ENCODE measurements at places on chromosomes 6 and 20.

- no peak for DNase-seq
These were observed 149.7 kb upstream of the TNFAIP3 start for GRCh38 chr6:137717074-137718073.

DNA sequence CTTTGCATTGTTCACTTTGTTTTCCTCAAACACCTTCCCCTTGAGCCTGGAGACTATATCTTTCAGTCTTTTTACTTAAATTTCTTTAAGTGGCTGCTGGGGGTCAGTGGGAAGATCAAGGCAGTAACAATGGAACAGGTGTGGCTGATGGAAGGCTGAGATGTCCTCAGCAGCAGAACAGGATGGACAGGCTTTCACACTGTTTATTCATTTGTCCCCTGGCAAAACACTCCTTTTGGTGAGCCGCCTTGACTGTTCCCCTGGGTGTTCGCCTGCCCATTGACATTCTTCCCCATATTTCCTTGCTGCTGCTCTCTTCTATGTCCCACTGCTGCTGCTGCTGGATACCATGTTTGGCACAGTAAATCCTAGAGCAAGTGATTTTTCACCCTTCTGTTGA is 38.1 kb downstream of the RNF144B start:
- no peak for DNase-seq

DNA sequence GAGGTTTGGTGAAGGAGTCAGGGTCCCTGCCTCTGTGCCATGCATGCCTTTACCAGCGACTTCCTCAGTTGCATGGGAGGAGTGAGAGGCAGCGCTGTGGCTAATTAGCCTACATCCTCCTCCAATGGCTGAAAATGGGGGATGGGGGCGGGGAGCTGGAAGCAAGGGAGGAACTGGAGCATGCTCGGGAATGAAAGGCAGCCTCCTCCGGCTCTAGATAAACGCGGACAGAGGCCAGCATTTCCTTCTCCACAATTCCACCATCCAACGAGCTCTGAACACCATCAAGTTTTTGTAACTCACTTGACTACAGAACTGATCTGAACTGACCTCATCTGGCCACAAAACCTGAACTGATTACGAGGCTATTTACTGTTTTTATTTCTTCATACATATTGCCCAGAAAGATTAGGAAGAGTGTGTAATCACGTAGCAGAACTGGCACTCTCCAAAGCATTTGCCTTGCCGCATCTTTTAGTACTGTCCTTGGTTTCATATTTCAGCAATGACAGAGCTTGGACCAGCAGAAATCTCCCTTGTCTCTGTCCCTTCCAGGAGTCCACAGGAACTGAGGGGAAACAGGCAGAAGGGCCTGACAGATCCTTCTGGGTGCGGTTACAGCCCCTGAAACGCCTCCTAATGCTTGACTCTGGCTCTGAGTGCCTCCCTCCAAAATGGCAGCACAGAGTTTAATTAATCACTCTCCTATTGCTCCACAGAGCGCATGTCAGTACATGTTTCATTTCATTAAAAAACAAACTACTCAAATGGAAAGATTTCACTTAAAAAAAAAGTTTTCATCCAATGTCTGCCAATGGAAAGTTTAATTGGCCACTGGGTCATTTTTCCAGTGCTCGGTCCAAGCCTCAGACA is 58.2 kb upstream of the TRAF3IP2 start:
- no peak for DNase-seq

DNA sequence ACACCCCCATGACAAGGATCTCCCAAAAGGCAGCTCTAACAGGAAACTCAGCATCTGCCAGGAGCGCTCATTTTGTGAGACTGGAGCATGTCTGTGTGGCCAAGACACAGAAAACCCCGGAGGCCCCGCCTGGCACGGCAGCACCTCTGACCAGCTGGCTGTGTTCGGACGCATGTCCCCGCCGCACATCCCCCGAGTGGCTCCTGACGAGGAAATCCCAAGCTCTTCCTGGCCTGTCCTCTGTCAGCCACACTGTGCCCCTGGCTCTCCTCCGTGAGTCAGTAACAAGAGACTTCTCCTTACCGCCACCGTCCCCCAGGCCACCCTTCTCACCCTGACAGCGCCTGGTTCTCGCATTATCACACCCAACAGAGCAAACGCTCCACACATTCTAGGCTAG is 14.4 kb downstream of the SLC2A4RG start:
- DNase-seq, result no peak

DNA sequence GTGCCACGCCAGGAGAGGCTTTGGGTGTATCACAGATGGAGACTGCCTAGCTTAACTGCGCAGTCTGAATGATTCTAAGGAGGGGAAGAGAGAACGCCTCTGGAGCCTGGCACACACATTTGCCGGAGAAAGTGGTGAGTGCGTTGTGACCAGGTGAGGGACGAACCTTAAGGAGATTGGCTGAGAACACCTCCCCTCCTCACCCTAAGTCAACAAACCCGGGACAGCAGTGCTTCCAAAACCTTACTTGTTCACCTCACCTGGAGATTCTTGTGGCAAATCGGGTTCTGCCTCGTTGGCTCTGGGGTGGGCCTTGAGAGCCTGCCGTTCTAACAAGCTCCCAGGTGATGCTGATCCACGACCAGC is 9.4 kb downstream of the SYNJ2 start:
- DNase-seq, result no peak

DNA sequence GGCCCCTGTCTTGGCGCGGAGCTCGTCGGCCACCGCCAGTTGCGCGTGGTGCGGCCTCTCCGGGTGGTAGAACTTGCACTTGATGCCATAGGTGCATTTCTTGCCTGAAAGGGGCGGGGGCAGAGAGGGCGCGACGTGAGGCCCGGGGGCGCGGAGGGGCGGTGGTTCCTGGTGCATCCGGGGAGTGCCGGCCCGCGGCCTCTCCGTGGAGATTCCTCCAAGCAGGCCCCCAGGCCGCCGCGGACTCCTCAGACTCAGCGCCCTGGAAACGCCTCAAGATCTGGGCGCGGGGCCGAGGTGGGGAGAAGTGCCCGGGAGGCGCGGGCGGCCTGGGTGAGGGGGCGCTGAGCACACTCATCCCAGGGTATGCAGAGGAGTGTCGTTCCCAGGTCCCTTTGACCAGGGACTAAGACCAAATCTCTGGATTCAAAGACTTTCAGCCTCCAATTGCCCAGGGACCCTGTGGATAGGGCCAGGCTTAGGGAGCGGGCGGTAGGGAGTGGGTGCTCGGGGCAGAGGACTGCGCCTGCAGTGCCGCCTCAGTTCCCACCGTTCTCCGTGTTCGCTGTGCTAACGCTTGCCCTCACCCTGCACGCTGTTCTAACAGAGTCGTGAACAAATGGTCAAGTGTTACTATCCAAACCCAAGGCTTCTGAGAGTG is 33.3 kb downstream of the ZC3H12D start:
- no peak for DNase-seq

DNA sequence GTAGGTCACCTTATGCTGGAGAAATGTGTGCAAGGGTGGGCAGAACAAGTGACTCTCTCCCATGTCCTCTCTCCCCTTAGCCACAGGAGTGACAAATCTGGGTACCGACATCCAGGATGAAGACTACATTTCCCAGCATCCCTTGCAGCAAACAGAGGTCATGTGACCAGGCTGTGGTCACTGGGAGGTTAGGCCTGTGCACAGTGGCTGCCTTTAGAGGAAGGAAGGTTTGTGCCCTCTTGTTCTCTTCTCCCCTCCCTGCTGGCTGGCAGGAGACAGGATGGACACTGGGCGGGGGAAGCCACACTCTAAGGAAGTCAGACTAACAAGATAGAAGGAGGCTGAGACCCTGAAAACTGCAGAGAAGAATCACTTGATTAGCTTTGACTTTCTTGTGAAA is 360.2 kb downstream of the PREX1 start:
- no peak for DNase-seq

GRCh38 chr6:138601128-138601527 is 101.8 kb upstream of the NHSL1 start:
- DNase-seq, result no peak

DNA sequence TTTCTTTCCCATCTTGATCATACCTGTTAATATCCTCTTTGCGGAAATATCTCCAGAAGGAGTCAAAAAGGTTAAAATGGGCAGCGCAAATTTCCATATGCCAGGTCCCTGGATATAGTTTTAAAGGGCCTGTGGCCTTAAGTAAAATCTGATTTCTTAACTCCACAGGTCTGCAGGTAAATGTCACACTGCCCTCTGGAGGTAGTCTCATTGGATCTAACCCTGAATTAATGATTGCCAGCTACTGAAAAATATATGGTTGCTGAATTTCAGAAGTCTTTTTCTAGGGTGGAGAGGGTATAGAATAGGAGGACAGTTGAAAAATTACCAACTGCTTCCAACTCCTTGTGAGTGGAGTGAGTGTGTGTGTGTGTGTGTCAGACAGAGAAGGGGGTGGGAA is 8.5 kb downstream of the MOXD1 start:
- no peak for DNase-seq

GRCh38 chr6:112252571-112253497 is 1.5 kb downstream of the LAMA4 start:
- DNase-seq, result no peak

- no peak for DNase-seq
These were observed 33.6 kb downstream of the GFOD1 start for GRCh38 chr6:13453771-13454251.

GRCh38 chr6:37919417-37920157 is 100.1 kb downstream of the ZFAND3 start:
- DNase-seq, result no peak

GRCh38 chr20:58877976-58878360 is 25.5 kb downstream of the GNAS start:
- no peak for DNase-seq

DNA sequence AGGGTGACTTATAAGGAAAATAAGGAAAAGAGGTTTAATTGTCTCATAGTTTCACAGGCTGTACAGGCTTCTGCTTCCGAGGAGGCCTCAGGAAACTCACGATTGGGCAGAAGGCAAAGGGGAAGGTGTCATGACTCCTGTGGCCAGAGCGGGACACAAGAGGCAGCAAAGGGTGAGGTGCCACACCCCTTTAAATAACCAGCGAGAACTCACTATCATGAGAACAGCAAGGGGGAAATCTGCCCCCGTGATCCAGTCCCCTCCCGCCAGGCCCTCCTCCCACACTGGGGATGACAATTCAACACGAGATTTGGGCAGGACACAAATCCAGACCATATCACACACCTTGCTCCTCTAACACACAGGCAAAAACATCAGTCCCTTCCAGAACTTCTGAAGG is 254.0 kb downstream of the DLL1 start:
- no peak for DNase-seq

- DNase-seq, result no peak
These were observed 38.4 kb upstream of the CCDC167 start for GRCh38 chr6:37538107-37538506.

DNA sequence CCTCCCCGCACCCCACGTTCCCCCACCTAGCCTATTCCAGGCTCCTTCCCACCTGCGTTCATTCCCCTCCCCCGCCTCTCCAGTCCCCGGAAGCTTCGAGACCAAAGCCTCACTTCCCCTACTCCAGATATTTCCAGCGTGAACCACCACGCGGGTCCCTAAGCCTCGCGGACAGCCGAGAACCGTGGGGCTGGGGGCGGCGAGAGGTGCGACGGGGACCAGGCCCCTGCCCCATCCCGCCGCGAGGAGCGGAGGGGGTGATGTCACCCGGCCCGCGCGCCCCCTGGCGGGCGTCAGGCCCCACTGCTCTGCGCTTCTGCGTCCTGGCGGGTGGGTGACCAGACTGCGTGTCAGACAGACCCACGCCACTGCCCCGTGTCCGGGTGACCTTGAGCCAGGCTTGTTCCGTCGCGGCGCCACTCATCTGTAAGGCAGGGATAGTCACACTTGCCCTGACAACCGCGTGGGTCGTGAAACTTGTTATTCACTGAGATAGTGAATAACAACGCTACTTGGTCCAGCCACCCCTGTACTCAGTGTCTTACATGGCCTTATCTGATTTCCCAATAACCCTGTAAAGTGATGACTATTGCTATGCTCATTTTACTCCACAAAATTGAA is 9.0 kb upstream of the HSP90AB1 start:
- DNase-seq, result peak; percentile 81

GRCh38 chr6:158468666-158469065 is 91.2 kb upstream of the TMEM181 start:
- no peak for DNase-seq

GRCh38 chr20:53001498-53002301 is 29.5 kb downstream of the TSHZ2 start:
- no peak for DNase-seq

DNA sequence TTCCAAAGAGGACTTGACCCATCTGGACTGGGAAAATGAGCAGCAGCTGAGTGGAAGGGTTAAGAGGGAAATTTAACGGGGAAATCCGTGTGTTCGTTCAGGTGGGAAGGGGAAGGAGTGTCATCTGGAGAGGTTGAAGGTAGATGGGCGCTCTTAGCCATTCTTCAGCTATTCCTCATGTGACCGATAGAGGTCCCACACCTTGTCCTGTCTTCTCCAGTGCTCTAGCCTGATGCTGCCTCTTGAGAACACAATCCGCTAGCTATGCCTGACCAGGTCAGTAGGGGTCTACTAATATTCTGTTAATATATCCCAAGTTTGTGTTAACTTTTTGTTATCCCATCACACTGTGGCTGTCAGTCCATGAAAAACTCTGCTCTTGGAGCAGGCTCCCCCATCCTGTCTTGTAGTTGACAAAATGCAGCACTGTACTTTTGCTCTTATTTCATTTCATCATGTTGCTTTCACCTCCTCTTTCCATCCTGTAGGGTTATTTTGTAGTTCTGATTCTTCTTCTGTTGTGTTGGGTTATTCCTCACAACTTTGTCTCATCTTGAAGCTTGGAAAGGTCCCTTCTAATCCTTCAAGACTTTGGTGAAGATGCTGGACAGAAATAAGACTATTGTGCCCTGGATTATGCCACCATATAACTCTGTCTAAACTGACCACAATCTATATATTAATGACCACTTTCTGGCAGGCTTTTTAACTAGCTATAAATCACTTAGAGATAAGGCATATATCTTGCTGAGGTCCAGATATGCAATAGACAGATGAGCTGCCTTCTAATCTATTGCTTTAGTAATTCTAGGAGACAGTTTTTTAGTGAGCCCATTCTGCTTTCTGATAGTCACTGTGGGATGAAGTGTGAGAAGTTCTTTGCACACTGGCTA is 123.4 kb upstream of the SUPT3H start:
- no peak for DNase-seq

GRCh38 chr6:119649531-119649930 is 300.0 kb upstream of the MAN1A1 start:
- no peak for DNase-seq

GRCh38 chr20:10366898-10367692 is 66.9 kb downstream of the MKKS start:
- DNase-seq, result no peak

All from hypothalamus (tissue), 51 donors.